ENCODE measurements at places on chromosomes 11 and 22. TPM values are rescaled to one million over a fixed set of nuclear protein-coding genes. Genes with fewer than 3 reads are reported as not detected.

GRCh38 chr11:12695873-12696272 is 21.7 kb downstream of the TEAD1 start:
- H3K4me1 ChIP-seq = peaks cover 70% of the 10 kb centered on the region
- no peak overlapping the region for H3K4me3 ChIP-seq
- H3K27me3 ChIP-seq = no peaks in the 10 kb centered on the region
- DNase-seq = no peak
- no peaks in the 10 kb centered on the region for H3K36me3 ChIP-seq

Gene APOL6
- polyA plus RNA-seq = 0.88 TPM

Gene EPS8L2
- 0.74 TPM for polyA plus RNA-seq

Gene UPK3A
- not detected for polyA plus RNA-seq

DNA sequence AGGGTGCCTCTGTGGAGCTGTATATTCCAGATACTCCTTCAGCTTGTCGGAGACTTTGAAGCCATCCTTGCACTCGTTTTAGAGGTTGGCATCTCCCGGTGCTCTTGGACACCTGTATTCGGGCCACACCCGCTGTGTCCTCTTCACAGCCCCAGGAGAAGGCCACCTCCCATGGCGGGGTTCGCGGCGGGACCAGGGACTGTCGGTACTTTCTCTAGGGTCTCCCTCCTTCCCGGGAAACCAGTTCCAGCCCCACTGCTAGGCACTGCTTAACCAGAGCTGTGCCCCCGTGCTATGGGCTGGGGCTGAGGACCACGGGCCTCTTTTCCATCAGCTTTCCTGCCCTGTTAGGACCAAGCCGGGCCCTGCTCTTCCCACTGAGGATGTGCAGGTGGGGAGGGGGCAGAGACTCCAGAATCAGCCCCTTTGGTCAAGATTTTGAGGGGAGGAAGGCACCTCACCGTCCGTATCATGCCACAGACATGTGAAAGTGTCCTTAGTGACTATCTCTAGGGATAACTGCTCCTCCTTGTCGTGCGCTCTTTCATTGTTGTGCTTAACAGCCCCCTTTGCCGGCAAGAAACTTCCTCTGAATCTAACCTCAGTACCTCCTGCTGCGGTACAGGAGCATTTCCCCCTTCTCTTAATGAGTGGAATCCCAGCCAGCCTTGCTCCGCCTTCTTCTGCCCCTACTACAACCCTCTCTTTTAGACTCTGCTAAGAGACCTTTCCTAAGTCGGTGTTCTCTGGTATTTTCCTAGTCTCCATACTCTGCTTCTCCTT is 1.2 kb upstream of the B3GAT1 start:
- H3K27me3 ChIP-seq = no peaks in the 10 kb centered on the region
- no peaks in the 10 kb centered on the region for H3K36me3 ChIP-seq
- DNase-seq = no peak
- H3K4me3 ChIP-seq = no peak overlapping the region
- H3K4me1 ChIP-seq = no peaks in the 10 kb centered on the region
- peak overlapping the region; percentile 82 for H3K27ac ChIP-seq

GRCh38 chr22:49377306-49377705 is 450.4 kb downstream of the BRD1 start:
- DNase-seq = no peak
- H3K4me1 ChIP-seq = no peaks in the 10 kb centered on the region
- no peaks in the 10 kb centered on the region for H3K27me3 ChIP-seq
- H3K36me3 ChIP-seq = no peaks in the 10 kb centered on the region

- H3K27ac ChIP-seq = no peak overlapping the region
- no peak for DNase-seq
- no peaks in the 10 kb centered on the region for H3K4me1 ChIP-seq
- peaks cover 3% of the 10 kb centered on the region for H3K36me3 ChIP-seq
- no peaks in the 10 kb centered on the region for H3K27me3 ChIP-seq
- H3K4me3 ChIP-seq = no peak overlapping the region
Measured at GRCh38 chr22:50221410-50222300, 20.8 kb downstream of the SELENOO start.

GRCh38 chr22:29886596-29886995 is 3.6 kb downstream of the MTMR3 start:
- H3K4me3 ChIP-seq = no peak overlapping the region
- H3K4me1 ChIP-seq = peaks cover 19% of the 10 kb centered on the region
- H3K36me3 ChIP-seq = peaks cover 8% of the 10 kb centered on the region

DNA sequence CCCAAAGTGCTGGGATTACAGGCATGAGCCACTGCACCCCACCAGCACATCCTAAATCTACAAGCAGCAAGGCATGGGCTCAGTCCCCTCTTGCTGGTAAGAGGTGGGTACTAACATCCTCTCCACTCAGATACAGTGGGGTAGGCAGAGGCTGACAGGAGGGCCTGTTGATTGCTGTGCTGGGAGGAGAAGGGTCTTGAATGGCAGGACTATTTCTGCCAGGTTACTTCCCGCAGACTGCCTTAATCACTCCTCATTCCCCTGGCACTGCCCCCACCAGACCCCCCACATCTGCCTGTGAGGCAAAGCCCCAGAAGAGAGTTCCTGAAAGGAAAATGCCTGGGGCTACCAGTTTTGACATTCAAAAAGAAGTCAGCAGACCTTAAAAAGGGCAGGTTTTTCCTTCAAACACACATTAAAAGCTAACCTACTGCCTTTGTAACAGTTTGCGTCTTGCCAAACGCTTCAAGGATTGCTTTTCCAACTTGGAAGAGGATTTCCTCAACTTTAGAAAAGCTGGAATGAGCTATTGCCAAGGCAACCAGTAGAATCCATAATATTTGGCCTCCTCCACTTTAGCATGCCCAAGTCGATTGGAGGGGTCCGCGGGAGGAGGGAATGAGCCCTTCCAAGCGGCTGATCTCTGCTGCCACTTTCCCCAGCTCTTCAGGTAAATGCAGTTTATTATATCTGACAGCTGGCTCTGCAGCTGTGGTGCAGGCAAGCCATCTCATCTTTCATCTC is 62.0 kb downstream of the FDX1 start:
- H3K27me3 ChIP-seq = no peaks in the 10 kb centered on the region
- no peak overlapping the region for H3K4me3 ChIP-seq
- H3K4me1 ChIP-seq = peaks cover 5% of the 10 kb centered on the region
- DNase-seq = no peak
- H3K27ac ChIP-seq = no peak overlapping the region

DNA sequence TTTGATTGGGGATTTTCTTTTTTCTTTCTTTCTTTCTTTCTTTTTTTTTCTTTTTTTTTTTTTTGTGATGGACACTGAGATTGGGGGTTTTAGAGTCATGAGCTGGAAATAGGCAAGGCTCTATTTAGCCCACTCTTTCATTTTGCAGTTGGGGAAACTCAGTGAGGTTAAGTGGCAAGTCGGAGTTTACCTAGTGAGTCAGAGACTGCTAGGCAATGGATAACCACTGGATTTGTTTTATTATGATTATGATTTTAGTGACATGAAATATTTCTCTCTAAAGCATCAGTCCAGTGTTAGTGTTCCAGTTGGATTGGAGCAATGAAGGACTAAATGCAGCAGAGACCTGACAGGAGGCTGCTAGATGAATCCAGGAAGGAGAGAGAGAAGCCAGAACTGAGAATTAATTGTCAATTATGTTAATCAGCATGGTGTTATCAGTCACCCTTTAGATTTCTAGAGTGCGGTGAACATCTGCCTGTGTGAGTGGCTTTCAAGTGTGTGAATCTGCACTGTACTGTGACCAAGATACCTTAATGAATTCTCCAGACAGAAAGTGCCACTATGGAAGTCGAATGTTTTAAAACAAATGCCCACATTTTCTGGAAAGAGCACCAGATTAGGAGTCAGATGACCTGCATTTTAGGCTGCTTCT is 10.9 kb downstream of the BMAL1 start:
- H3K36me3 ChIP-seq = no peaks in the 10 kb centered on the region
- no peak overlapping the region for H3K4me3 ChIP-seq
- H3K4me1 ChIP-seq = peaks cover 14% of the 10 kb centered on the region
- H3K27ac ChIP-seq = peak overlapping the region; percentile 38
- DNase-seq = peak; percentile 30
- no peaks in the 10 kb centered on the region for H3K27me3 ChIP-seq

DNA sequence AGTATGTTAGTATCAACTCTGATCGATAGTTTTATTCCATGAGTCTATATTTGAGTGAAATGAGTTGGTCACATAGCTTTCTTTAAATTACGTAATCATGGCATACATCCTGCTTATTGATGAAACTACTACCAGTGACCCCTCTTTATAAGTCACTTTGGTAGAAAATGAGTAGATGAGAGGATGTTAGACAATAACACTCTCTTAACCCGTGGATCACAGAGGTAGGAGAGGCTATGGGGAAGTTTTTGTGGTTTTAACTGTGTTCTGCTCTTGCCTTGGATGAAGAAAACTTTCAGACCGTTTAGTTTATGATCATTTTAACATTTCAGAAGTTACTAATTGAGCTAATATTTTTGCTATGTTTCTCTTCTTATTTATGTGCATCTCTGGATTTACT is 34.0 kb downstream of the TBCEL start:
- H3K36me3 ChIP-seq = peaks cover 96% of the 10 kb centered on the region
- DNase-seq = no peak
- H3K27me3 ChIP-seq = no peaks in the 10 kb centered on the region
- no peaks in the 10 kb centered on the region for H3K4me1 ChIP-seq
- no peak overlapping the region for H3K27ac ChIP-seq

- no peak overlapping the region for H3K4me3 ChIP-seq
- H3K27ac ChIP-seq = no peak overlapping the region
- DNase-seq = peak; percentile 14
- H3K27me3 ChIP-seq = no peaks in the 10 kb centered on the region
- H3K4me1 ChIP-seq = no peaks in the 10 kb centered on the region
Measured at GRCh38 chr11:61914471-61915171, 2.7 kb downstream of the RAB3IL1 start.

Gene TENM4
- polyA plus RNA-seq = 6.0 TPM

GRCh38 chr11:76808171-76808570 is 25.0 kb downstream of the TSKU start:
- no peaks in the 10 kb centered on the region for H3K36me3 ChIP-seq
- no peak overlapping the region for H3K27ac ChIP-seq
- H3K4me3 ChIP-seq = no peak overlapping the region
- H3K27me3 ChIP-seq = no peaks in the 10 kb centered on the region
- H3K4me1 ChIP-seq = no peaks in the 10 kb centered on the region
- no peak for DNase-seq

- H3K4me1 ChIP-seq = peaks cover 80% of the 10 kb centered on the region
- peak; percentile 74 for DNase-seq
- no peaks in the 10 kb centered on the region for H3K36me3 ChIP-seq
- H3K27me3 ChIP-seq = peaks cover 17% of the 10 kb centered on the region
- no peak overlapping the region for H3K4me3 ChIP-seq
Measured at GRCh38 chr11:119891055-119891768, 162.2 kb upstream of the NECTIN1 start.

All from SK-N-SH (cell line).